ENCODE measurements at places on chromosomes 3 and 15.

DNA sequence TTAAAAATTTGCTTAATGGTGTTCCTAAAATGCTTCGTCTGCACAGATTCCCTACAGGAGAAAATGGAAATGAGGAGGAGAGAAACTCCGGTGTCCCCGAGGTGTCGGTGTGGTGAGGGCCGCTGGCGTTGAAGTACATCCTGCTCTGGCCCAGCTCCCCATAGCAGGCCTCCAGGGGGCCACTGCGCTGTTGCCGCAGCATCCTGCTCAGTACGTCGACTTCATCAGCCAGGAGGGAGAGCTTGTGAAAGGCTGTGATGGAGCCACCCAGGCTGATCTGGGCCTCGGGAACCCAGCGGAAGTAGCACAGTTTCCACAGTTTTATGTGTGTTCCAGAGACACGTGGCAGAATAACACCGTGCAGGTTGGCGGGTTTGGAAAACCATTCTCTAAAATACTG, 37.8 kb downstream of the FAN1 start:
- no peak overlapping the region for H3K27ac ChIP-seq
- no peak overlapping the region for H3K4me3 ChIP-seq
- no peak for DNase-seq
- no peaks in the 10 kb centered on the region for H3K36me3 ChIP-seq
- H3K27me3 ChIP-seq = no peaks in the 10 kb centered on the region
- no peaks in the 10 kb centered on the region for H3K4me1 ChIP-seq

- no peak overlapping the region for H3K27ac ChIP-seq
- no peaks in the 10 kb centered on the region for H3K36me3 ChIP-seq
- H3K4me1 ChIP-seq = peaks cover 14% of the 10 kb centered on the region
- H3K27me3 ChIP-seq = no peaks in the 10 kb centered on the region
- no peak overlapping the region for H3K4me3 ChIP-seq
These were observed 12.5 kb upstream of the ZXDC start for GRCh38 chr3:126488185-126488584.

- no peaks in the 10 kb centered on the region for H3K27me3 ChIP-seq
- DNase-seq = no peak
- no peak overlapping the region for H3K4me3 ChIP-seq
- no peaks in the 10 kb centered on the region for H3K36me3 ChIP-seq
- no peak overlapping the region for H3K27ac ChIP-seq
These were observed 28.3 kb downstream of the ALS2CL start for GRCh38 chr3:46664971-46665762.

DNA sequence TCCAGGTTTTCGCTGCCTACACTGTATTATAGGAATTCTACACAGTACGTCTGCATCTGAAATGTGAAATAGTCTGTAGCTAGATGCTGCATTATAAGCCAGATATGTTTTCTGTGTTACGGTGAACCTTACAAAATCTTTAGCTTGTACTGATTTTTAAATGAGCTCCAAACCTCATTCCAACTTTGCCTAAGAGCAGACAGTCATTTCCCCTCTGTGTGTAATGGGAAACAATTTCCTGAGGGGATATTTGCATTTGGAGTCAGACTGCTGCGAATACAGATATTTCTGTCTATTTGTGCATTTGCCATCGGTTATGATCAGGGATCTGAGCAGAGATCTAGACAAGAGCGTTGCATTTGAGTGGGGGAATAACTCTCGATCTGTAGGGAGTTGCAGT, 37.5 kb downstream of the ARNT2 start:
- no peak overlapping the region for H3K27ac ChIP-seq
- DNase-seq = no peak
- H3K36me3 ChIP-seq = no peaks in the 10 kb centered on the region
- no peaks in the 10 kb centered on the region for H3K4me1 ChIP-seq
- peaks cover 11% of the 10 kb centered on the region for H3K27me3 ChIP-seq

DNA sequence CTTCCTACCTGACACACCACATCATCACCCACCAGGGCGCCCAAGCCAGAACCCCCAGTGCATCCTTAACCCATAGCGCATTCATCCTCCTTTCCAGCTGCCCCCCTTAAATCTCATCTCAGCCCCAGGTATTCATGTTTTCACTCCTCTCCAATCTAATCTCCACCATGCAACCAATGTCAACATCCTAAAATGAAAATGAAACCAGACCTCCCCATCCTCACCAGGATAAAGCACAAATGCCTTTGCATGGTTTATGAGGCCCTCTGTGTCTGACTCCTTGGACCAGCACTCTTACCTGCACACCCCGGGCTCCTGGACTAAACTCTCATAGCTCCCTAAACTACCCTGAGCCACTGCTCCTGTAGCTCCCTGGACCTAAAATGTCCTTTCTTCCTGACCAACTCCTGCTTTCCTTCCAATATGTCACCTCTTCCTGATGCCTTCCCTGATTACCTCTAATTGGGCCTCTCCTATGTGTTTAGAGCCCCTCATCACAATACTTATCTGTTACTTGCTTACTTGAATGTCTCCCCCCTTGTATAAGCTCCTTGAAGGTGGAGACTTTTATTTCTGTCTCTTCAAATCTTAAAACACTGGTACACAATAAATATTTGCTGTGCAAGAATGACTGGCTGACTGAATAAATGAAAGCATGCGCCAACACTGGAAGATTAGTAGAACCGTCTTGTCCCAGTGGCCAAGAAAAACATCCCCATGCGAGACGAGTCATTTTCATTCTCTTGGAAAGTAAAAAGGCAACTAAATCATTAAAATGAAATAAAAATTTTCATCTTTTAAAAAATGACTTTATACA, 142.5 kb downstream of the XXYLT1 start:
- no peaks in the 10 kb centered on the region for H3K36me3 ChIP-seq
- no peaks in the 10 kb centered on the region for H3K27me3 ChIP-seq
- DNase-seq = peak; percentile 2
- H3K27ac ChIP-seq = peak overlapping the region; percentile 60
- no peak overlapping the region for H3K4me3 ChIP-seq

GRCh38 chr3:78337801-78338211, 1297.9 kb downstream of the ROBO2 start:
- no peaks in the 10 kb centered on the region for H3K27me3 ChIP-seq
- DNase-seq = no peak
- H3K27ac ChIP-seq = no peak overlapping the region

- H3K4me3 ChIP-seq = no peak overlapping the region
- H3K36me3 ChIP-seq = no peaks in the 10 kb centered on the region
- DNase-seq = no peak
- H3K27ac ChIP-seq = no peak overlapping the region
These were observed 104.4 kb upstream of the CCDC54 start for GRCh38 chr3:107272885-107273284.

DNA sequence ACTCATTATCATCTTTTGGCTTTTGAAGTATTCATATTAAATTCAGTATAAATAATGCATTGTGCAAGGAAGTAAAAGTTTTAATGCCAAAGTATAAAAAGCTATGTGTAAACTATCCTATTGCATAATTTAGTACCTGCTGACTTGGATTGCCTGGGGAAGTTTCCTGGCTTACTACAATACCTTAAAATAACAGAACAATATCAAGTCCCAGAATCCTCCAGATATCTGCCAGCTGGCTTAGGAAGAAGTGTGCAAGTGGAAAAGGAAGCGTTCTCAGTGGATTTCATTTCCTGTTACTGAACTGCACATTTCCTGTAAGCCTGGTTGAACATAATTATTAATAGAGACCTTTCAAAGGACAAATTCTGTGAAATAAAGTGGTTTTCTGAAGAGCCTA, 236.7 kb downstream of the ADAMTSL3 start:
- no peak for DNase-seq
- H3K4me1 ChIP-seq = no peaks in the 10 kb centered on the region
- no peak overlapping the region for H3K27ac ChIP-seq
- peaks cover 24% of the 10 kb centered on the region for H3K27me3 ChIP-seq

DNA sequence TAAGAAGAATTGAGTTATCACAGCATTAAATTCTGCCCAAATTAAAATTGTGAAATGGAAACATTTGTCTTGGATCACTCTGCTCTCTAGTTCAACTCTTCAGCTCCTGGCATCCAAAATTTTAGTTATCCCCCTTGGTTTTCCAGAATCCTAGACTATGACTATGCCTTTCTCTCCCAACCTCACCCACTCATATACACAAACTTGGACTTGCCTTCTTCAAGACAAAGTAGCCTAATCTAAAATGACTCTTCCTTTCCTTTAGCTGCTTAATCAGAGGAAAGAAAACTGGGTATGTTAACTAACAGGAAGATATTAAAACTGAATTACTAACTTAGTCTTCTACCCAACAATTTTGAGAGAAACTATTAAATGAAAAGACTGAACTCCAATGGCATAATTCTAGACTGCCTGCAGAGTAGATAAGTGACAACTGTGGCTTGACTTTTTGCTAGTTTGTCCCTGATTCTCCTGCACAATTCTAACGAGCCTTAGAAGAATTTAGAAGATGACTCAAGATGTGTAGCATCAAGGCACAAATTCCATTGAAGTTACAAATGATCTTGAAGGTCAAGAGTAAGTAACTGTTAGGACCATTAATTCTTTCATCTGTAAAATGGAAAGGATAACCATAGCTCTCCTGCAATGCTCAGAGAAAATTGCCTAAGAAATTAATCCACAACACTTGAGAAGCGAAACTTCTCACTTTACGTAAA, 5.2 kb upstream of the GOLIM4 start:
- no peak overlapping the region for H3K27ac ChIP-seq
- no peaks in the 10 kb centered on the region for H3K36me3 ChIP-seq
- H3K4me3 ChIP-seq = no peak overlapping the region
- H3K4me1 ChIP-seq = peaks cover 5% of the 10 kb centered on the region

DNA sequence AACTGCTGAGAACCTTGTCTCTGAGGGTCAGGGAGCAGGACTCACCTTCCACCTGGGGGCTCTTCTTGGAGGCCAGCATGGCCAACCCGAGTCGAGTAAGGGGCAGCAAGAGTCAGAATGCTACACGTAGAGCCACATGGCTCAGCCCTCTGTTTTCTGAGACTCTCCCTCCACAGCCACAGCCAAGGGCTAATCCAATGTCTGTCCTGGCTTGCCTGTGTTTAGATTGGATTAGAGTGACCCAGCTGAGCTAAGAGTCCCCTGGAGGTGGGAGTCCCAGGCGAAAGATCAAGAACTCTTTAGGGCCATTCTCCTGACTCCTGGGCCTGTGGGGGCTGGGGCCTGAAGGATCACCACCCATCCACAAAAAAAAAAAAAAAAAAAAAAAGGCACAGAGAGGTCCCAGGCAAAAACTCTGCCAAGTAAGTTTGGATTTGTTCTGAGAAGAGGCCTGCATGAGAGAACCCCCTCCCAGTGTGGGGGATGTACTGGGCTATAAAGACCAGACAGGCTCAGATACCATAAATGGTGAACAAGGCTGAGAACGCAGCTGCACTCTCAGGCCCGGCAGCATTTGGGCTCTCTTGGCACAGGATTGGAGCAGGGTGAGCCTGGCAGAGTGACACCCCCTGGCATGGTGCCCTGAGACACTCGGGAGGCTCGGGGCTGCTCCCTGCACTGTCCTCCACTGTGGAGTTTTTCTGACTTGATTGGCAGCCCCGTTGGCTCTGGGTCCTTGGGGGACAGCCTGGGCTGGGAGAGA, 88.0 kb upstream of the OSBPL11 start:
- no peaks in the 10 kb centered on the region for H3K36me3 ChIP-seq
- H3K27me3 ChIP-seq = peaks cover 18% of the 10 kb centered on the region
- no peaks in the 10 kb centered on the region for H3K4me1 ChIP-seq
- no peak for DNase-seq

- no peak for DNase-seq
- no peaks in the 10 kb centered on the region for H3K4me1 ChIP-seq
- H3K4me3 ChIP-seq = no peak overlapping the region
- no peak overlapping the region for H3K27ac ChIP-seq
- H3K36me3 ChIP-seq = no peaks in the 10 kb centered on the region
These were observed 100.9 kb upstream of the CDIN1 start for GRCh38 chr15:36478561-36478960.

- no peak for DNase-seq
- peaks cover 32% of the 10 kb centered on the region for H3K4me1 ChIP-seq
- no peak overlapping the region for H3K27ac ChIP-seq
- no peak overlapping the region for H3K4me3 ChIP-seq
- H3K36me3 ChIP-seq = peaks cover 34% of the 10 kb centered on the region
These were observed 14.8 kb downstream of the PPCDC start for GRCh38 chr15:75038231-75038630.

DNA sequence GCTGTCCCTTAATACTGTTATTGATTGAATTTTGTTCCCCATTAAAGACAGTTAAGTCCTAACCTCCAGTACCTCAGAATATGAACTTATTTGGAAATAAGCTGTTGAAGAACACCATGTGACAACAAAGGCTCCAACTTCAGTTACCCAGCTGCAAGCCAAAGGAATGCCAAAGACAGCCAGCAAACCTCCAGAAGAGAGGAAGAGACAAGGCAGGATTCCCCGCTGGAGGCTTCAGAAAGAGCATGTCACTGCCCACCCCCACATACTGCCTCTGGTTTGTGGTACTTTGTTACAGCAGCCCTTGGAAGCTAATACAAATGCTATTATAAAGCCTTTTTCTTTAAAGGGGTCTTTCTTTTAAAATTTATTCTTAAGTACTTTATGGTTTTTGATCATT, 18.4 kb upstream of the NEK10 start:
- no peak overlapping the region for H3K27ac ChIP-seq
- DNase-seq = no peak
- H3K36me3 ChIP-seq = peaks cover 4% of the 10 kb centered on the region
- H3K27me3 ChIP-seq = no peaks in the 10 kb centered on the region

DNA sequence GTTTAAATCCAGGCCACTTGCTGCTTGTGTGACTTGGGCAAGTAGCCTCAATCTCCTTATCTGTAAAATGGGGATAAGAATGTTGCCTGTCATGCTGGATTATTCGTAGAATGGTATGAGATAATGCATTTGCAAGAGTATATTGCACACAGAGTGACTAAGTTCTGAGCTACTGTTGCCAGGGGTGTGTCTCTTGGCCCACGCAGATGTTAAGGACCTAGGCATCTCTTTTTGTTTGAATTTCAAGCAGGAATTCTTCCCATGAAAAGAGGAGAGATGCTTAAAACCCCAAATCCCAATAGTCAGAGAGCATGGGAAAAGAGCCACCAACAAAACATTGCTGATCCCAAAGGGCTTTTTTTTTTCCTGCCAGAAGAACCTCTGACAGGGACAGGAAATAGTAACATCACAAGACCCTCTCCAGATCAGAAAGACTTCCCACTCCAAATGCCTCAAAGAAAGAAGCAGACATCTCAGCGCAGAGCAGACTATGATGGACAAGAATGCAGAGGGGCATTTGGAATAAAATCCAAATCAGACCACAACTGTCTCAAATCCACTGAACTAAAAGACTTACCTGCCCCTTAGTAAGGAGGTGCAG, 90.5 kb downstream of the MRPL46 start:
- no peaks in the 10 kb centered on the region for H3K36me3 ChIP-seq
- H3K27ac ChIP-seq = no peak overlapping the region
- peaks cover 6% of the 10 kb centered on the region for H3K27me3 ChIP-seq
- DNase-seq = no peak
- H3K4me1 ChIP-seq = no peaks in the 10 kb centered on the region

- H3K4me1 ChIP-seq = peaks cover 8% of the 10 kb centered on the region
- H3K27me3 ChIP-seq = no peaks in the 10 kb centered on the region
- H3K4me3 ChIP-seq = no peak overlapping the region
- no peak overlapping the region for H3K27ac ChIP-seq
These were observed 278.2 kb upstream of the STT3B start for GRCh38 chr3:31254483-31254882.

GRCh38 chr3:129623447-129624118, 17.1 kb upstream of the PLXND1 start:
- H3K27me3 ChIP-seq = peaks cover 4% of the 10 kb centered on the region
- no peaks in the 10 kb centered on the region for H3K36me3 ChIP-seq
- H3K4me3 ChIP-seq = no peak overlapping the region
